ENCODE measurements at places on chromosomes 2 and 18. TPM values are rescaled to one million over a fixed set of nuclear protein-coding genes. Genes with fewer than 3 reads are reported as not detected.

Gene CPLX4
- not detected for total RNA-seq

Gene LIMS3
- total RNA-seq, result 4.6 TPM

Gene SF3B1
- total RNA-seq, result 190 TPM

Gene DTYMK
- total RNA-seq, result 14.8 TPM

Gene IL36B
- not detected for total RNA-seq

Gene PHOSPHO2
- 3.8 TPM for total RNA-seq

Gene REEP1
- total RNA-seq, result 55.2 TPM

- DNase-seq, result no peak
Measured at GRCh38 chr2:42332575-42332974, 28.4 kb downstream of the COX7A2L start.

DNA sequence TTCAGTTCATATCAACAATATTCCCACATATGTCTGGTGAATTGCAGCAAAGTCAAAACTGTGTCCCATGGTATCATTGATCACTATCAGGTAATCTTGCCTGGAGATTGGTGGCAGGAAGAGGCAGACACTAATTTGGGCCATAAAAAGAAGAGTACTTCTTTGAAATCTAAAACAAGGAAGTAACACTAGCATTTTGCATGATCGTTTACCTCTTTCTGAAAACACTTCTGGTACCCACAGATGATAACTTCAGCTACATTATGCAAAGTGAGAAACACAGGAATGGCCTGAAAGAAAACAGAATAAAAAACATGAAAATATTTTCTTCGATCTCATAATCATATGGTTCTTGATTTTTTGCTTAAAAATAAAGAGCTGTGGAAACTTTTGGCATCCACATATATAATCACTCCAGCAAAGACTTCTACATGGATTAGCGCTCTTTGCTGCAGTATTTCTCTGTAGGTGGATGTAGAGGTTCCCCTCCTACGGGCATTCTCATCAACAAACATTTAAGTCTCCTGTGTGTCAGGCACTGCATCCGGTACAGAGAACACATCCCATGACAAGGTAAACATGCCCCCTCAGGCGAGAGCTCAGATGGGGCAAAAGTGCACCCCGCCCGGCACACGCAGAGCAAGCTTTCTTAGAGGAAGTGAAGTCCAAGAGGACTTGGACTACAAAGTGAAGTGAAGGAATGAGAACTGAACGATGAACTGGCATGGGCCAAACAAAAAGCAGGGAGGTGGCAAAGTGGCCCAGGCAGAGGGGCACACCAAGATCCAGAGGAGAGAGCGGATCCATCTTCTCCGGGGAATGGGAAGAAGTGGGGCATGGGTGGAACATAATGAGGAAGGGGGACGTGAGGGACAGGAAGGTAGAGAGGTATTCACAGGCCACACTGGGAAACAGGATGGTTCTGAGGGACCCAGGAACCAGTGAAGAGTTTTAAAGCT lies 68.0 kb upstream of the RIOK3 start:
- DNase-seq, result no peak

- DNase-seq, result peak; percentile 79
Measured at GRCh38 chr2:70995426-70995729, 705 bp upstream of the TEX261 start.

GRCh38 chr18:75213611-75214331 lies 3.2 kb downstream of the TSHZ1 start:
- no peak for DNase-seq

DNA sequence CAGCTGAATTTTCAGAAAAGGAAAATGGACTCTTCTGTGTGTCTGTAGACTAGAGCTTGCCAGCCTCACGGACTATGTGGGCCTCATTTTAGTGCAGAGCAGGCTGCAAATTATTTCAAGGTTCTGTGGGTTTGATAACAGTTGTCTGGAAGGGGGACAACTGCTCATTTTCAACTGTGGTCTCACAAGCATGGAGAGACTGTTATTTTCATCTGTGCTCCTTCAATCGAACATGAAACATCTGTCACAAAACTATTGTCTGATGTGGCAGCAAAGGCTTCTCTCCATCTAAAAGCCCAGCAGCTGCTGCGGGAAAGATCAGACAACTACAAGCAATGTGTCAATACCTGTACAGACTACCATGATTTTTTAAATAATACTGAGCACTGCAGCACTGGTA lies 211.8 kb downstream of the LRRTM4 start:
- no peak for DNase-seq

DNA sequence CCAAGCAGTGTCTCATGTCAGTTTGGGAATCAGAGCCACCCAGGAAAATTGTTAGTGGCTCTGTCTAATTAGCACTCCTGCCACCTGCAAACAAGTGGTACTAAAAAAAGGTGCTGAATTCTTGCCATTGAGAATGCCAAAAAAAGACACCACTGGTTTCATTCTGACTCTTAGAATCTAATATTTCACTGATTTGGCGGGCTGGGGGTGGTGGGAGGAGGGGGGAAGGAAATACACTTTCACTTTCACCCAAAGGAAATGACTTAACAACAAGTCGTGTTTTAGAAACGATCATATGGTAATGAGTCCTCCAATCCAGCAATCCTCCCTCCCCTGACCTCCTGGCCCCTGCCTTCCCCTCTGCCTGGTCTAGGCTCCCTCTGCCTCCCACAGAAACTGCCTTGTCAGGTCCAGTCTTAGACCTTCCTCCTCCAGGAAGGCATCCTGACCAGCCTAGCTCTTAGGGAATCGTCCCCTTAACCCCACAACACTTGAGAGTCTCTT lies 4.4 kb upstream of the KLHL29 start:
- DNase-seq, result no peak

- DNase-seq, result no peak
Measured at GRCh38 chr2:28206762-28207161, 185.9 kb upstream of the FOSL2 start.

DNA sequence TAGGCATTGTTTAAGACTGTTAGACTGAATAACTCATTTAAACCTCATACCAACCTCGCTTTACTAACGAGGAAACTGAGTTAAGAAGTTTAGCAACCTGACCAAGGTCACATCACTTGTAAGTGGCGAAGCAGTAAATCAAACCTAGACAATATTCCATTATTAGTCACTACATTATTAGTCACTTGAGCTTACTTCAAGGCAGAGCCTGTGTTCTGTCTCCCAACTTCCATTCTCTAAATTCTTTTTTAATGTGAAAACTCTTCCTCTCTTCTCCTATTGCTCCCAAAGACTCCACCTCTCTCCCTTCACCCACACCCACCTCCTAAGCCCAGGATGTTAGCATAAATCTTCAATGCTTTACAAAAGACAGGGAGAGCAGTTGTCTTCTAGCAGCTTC lies 156.5 kb downstream of the ARL6IP6 start:
- DNase-seq, result no peak

GRCh38 chr2:158671360-158672245 lies 123.5 kb upstream of the DAPL1 start:
- DNase-seq, result no peak

- no peak for DNase-seq
Measured at GRCh38 chr2:165953306-165953654, 296 bp downstream of the TTC21B start.

DNA sequence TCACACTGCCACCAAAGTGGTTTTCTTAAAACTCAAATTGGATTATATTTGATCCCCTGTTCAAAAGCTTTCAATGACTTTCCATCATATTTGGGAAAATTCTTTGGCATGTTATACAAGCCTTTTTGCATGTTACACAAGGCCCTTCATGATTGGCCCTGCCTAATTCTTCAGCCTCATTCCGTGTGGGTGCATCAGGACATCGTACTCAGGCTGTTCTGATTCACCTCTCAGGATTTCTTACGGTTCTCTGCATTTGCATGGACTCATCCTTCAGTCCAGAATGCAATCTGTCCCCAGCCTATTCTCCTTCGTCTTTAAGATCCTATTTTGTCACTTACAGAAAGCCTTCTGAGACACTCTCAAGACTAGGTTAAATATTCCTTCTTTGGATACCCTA lies 107.8 kb downstream of the LYPD1 start:
- no peak for DNase-seq

DNA sequence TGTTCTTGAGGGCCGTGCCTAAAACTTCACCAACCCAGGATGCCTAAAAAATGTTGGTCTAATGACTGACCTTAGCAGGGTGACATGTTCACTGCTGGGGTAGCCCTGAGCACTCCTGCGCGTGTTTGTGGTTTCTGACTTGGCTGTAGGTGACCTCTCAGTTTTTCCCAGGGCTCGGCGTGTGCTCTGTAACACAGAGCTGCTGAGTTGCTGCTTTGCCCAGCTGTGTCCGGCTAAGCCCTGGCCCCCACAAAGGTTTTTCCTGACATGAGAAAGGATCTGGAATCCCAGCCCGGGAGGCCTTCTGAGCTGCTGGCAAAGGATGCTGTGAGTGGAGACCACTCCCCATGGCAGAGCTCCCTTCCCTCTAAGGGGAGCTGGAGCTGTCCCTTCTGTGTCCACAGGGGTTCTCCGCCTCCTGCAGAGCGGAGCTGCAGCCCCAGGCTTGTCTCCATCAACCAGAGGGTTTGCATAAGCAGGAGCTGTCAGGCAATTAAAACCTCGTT lies 52.7 kb downstream of the CRIM1 start:
- DNase-seq, result no peak

GRCh38 chr2:81481994-81482368 lies 1177.4 kb upstream of the LRRTM1 start:
- no peak for DNase-seq

DNA sequence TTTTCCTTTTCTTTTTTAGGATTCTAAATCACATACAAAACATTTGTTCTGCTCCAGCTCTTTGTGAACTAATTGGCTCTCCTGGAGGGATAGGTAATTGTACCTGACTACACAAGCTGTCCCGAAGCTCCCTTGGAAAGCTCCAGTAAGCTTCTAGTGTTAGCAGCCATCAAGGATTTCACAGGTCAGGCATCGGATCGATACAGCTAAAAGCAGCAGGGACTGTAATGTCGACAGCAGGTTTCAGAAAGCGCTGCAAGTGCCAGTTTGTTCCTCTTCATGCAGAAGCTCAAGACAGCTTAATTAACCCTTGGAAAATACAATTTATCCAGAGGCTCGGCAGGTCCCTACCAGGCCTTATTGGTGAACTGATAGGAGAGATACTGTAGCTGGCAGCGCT lies 87.2 kb upstream of the VRK2 start:
- DNase-seq, result no peak

DNA sequence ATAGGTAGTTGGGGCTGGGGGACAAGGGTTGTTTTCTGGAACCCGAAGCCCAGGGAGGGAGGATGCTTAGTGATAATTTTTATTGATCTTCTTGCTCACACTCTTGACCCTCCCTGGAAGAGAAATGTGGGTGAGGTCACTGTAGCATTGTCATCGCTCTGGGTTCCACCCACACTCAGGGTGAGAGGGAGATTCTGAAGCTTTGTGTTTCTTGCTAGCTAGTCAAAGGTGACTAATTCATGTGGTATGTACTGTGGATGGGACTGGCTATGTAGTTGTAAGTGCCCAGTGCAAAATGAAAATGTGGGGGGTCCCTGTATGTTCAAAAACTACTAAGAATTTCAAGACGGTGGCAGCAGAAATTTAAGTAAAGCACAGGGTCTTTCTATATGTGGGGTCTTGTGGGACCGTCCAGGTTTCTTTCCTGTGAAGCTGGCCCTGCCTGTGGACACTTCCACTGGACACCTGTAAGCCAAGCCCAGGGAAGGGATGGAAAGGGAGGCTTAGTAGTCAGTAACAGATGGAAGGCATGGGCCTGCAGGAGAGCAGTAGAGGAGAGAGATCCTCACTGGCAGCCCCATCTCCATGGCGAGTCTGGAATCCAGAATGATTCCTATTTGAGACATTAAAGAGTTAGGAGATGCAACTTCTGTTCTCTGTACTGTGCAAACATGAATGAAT lies 35.0 kb downstream of the TSN start:
- no peak for DNase-seq

GRCh38 chr2:109411640-109412325 lies 202.0 kb downstream of the SEPTIN10 start:
- DNase-seq, result no peak

DNA sequence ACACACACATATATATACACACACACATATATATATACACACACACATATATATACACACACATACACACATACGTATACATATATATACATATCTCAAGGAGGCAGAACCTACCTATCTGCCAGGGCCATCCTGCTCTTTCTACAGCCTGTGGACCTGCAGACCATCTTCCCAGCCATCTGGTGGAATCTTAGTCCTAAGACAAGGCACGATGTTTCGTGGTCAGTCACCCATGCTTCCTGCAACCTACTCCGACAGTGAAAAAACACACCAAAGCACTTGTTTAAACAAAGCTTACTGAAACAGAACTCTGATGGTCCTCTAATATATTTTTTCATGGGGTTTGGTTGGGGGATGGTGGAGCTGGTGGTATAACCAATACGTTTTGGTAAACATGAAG lies 164.2 kb upstream of the ZNF521 start:
- no peak for DNase-seq

GRCh38 chr2:120103723-120104467 lies 91.0 kb downstream of the EPB41L5 start:
- no peak for DNase-seq

DNA sequence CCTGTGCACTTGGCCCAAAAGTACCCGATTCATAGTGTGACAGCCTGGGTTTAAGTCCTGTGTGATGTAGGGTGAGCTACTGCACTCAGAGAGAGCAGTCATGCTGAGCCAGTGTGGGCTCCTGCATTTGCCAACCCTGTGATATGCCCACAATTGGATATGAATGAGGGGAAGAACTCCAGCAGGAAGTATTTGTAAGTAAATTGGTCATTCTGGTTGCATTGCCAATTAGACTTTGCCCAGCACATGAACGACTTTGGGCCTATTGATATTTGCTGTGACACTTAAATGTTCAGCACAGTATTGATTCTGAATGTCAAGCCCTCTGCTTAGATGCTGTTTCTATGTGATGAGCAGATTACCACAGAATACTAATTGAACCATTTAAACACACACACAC lies 570.9 kb downstream of the PIK3C3 start:
- no peak for DNase-seq

DNA sequence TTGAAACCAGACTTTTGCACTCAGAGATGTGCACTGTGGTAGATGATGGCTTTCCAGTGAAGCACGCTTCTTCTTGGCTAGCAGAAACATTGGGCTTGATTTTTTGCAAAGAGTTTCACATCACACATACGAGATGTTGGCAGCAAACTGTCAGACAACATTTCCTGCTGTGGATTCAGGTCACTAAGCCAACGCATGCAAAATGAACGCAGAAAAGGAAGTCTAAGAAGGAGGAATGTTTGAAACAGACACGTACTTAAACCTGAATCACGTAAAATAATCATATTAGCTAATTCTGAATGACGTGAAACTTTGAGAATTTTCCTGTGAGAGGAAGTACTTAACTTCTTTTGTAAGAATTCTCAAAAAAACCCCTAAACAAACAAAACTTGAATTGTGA lies 88.1 kb downstream of the EPB41L3 start:
- DNase-seq, result no peak

DNA sequence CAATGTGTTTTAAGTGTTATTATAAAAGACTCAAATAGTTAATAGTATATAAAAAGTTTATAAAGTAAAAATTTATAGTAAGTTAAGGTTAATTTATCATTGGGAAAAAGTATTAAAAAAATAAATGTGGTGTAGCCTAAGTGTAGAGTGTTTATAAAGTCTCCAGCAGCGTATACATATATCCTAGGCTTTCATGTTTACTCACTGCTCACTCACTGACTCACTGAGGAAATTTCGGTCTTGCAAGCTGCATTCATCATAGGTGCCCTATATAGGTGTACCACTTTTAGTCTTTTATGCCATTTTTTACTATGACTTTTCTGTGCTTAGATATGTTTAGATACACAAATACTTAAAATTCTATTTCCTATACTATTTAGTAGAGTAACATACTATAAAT lies 866.0 kb downstream of the CBLN2 start:
- no peak for DNase-seq

- no peak for DNase-seq
Measured at GRCh38 chr2:132896073-132896472, 226.1 kb upstream of the LYPD1 start.

GRCh38 chr2:54683596-54683995 lies 39.9 kb upstream of the EML6 start:
- no peak for DNase-seq
